ENCODE measurements at places on chromosomes 11 and 22.
A peak's percentile ranks its signal among the peaks of the same experiment; 100 is the strongest.

GRCh38 chr11:46239801-46240061 is 37.7 kb upstream of the CREB3L1 start:
- DNase-seq = peak; percentile 45

DNA sequence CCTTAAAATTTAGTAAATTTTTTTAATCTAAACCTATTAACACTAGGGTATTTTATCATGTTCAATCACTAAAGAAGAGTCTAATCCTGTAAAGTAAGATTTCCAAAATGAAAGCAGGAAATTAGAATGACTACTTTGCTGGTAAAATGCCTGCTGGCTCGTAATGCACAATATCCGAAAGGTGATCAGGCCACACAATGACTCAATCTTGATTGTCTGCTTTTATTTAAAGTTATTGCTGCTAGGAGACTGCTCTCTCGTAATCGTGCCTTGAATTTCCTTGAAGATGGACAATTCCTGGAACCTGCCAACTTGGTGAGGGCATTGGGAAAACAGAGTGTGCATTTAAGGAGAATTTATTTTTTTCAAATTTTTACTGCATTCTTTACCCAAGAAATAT is 1786.5 kb upstream of the RAG2 start:
- DNase-seq = no peak

- DNase-seq = no peak
These were observed 78.0 kb upstream of the SUSD2 start for GRCh38 chr22:24103301-24103700.

DNA sequence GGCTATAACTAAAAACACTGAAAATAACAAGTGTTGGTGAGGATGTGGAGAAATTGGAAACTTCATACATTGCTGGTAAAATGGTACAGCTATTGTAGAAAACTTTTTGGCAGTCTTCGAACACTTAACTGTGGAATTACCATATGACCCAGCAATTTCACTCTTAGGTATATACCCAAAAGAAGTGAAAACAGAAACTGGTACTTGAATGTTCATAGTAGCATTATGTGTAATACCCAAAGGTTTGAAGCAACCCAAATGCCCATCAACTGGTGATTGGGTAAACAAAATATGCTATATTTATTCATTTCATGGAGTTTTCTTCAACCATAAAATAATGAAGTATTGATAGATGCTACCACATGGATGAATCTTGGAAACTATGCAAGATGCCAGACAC is 40.8 kb upstream of the FTH1 start:
- no peak for DNase-seq

- DNase-seq = no peak
These were observed 47.8 kb downstream of the BARX2 start for GRCh38 chr11:129423426-129423825.

GRCh38 chr11:134398644-134399292 is 13.3 kb downstream of the B3GAT1 start:
- DNase-seq = no peak

DNA sequence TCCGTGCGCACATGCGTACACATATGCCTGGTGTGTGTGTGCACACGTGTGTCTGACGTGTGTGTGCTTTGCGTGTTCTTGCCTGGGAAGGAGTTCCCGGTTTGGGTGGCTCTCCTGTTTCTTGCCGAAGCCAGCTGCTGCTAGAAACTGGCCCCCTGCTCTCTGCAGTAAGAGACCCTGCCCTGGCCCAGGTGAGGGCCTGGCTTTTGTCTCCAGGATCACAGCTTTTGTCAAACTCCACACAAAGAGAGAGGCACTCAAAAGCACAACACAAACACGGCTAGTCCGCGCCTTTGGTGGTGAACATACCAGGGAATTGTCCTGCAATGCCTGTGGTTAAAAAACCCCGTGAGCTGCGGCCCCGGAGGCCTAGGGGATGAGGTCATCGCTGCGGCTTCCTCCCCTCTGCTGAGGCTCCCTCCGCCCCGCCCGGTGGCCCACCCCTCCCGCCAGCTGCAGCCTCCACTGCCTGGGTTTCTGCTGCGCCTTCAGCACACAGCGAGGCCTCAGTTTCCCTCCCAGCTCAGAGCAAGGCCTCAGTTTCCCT is 88.9 kb downstream of the KCNQ1 start:
- DNase-seq = peak; percentile 37

DNA sequence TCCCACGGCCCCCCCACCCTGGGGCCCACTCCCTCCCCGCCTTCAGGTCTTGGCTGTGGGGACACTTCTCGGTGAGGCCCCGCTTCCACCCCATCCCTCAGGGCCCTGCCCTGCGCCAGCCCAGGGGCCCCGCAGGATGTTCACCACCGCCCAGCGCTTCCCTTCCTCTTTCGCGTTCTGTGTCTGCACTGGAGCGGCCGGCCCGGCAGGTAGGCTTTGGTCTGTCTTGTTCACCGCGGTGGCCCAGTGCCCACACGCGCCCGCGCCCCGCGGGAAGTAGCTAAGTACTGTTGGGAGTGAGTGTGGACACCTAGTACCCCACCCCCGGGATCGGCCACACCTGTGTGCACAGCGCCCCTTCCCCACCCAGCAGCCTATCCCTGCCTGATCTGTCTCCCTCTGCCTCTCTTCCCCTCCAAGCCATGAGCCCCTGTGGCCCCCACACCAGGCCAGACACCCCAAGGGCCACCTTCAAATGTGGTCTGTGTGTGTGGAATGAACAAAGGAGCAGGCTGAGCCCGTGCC is 85.4 kb downstream of the WNT7B start:
- no peak for DNase-seq

DNA sequence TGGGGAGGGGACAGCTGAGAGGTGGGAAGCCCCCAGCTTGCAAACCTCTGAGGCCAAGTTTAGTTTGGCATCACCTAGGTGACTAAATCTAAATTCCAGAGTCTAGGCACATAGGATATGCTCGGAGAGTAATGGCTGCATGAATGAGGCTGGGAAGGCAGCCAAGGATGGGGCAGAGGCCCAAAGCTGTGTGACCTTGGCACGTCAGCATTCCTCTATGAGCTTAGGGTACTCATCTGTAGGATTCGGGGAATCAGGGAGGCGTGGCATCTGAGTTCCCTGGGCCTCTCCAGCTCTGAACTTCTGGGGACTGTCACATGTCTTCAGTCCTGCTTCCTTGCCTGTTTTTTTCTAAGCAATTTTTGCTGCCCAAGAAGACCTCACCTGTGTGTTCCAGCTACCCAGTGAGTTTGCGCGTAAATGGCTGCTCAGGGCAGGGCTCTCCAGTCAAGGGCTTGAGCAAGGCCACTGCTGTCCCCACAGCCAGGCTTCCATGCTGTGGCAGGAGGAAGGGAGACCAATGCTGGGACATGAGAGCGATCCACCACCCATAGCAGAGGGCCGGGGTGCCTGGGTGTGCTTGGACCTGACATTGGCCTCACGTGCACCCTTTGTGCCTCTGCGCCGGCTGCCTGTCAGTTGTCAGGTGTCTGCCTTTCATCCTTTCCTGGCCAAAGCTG is 13.9 kb downstream of the DAGLA start:
- DNase-seq = no peak

GRCh38 chr11:76008474-76008873 is 193.5 kb downstream of the UVRAG start:
- DNase-seq = no peak

- DNase-seq = no peak
These were observed 2.4 kb downstream of the C22orf15 start for GRCh38 chr22:23764899-23765881.

- DNase-seq = no peak
These were observed 25.3 kb upstream of the PRR5 start for GRCh38 chr22:44676441-44677352.

DNA sequence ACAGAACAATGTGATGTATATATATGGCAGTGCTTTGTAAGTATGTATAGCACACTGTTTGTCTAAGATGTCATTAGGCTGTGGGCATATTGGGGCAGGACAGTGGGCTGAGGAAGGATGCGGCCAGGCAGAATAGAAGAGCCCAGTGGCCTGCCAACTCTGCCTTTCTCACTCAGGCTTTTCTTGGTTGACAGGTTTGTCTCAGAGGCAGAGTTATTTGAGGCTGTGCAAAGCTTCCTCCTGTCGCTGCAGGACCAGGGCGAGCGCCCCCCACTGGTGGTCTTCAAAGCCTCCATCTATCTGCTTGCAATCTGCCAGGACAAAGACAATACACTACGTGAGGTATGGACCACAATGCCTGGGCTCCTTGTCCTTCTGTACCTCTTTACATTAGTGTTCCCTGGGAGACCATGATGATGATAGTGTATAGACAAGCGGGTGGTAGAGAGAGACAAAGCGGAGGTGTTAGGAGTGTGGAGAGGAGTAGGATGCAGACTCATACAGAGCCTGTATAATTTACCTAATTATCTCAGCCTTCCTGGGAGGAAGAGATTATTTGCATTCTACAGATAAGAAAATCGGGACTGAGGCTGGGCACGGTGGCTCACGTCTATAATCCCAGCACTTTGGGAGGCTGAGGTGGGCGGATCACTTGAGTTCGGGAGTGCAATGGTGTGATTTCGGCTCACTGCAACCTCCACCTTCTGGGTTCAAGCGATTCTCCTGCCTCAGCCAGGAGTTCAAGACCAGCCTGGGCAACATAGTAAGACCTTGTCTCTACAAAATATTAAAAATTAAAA is 37.3 kb upstream of the CCDC134 start:
- peak; percentile 70 for DNase-seq

- DNase-seq = no peak
These were observed 13.4 kb downstream of the ABTB2 start for GRCh38 chr11:34344410-34344767.

Measured in WERI-Rb-1 (cell line).